ENCODE measurements at places on chromosomes 1 and 21. TPM values are rescaled to one million over a fixed set of nuclear protein-coding genes. Genes with fewer than 3 reads are reported as not detected.

SYPL2 gene
- 4.5 TPM for total RNA-seq

PLA2G2C gene
- not detected for total RNA-seq

ZC3H11A gene
- 128 TPM for total RNA-seq

LEMD1 gene
- total RNA-seq = not detected

SFN gene
- 0.32 TPM for total RNA-seq

RORC gene
- under 0.01 TPM for total RNA-seq

CBR3 gene
- 12.1 TPM for total RNA-seq

GRCh38 chr1:188652678-188653077, 1823.9 kb downstream of the PLA2G4A start:
- peak; percentile 5 for DNase-seq

DNA sequence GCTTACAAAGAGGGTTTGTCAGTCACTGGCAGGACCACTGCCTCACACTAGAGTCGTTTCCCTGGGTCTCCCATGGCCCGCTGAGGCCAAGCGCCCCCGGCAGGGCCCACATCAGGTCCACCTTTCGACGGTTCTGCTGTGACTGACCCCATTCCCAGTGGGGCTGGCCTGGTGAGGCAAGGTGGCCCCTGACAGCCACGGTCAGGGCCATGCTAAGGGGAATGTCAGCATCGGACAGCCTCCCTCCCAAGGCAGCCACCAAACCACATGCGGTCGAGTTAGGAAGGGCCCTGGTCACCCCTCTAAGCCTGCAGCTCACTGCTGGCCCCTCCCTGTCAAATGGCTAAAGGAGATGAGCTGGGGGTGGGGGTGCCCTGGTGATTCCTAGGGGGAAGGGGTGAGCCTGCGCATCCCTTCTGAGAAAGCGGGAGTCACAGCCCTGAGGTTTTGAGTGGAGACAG, 2.9 kb upstream of the KIF17 start:
- DNase-seq = no peak

DNA sequence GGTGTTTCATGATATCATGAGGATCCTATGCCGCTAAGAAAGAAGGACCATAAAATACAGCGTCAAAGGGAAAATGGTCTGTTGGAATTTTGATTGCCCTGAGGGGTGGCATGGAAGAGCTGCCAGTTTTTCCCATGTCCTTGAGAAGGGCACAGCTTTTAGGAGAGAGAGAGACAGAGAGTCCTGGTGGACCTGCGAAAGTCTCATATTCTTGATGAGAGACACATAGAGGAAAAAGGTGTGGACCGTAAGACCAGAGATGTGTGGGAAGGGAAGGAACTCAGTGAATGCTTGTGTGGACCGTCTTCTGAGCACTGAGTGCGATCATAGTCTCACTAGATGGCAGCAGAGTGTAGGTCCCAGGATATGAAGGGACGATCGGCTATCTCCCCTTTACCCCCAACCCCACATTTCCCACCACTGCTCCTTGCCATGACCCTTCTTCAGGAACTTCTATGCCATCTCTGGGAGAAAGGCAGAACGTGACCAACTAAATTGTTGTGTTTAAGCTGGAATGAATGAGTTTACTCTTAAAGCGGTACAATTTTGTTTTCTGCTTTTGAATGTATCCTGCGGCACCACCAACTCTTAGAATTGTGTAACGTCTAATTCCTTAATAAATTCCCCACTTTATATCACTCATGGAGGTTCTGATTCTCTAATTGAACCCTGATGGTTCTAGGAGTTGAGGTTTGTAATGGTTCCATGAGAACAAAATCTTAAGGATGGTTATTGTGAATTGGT, 117.7 kb downstream of the CTH start:
- peak; percentile 38 for DNase-seq

DNA sequence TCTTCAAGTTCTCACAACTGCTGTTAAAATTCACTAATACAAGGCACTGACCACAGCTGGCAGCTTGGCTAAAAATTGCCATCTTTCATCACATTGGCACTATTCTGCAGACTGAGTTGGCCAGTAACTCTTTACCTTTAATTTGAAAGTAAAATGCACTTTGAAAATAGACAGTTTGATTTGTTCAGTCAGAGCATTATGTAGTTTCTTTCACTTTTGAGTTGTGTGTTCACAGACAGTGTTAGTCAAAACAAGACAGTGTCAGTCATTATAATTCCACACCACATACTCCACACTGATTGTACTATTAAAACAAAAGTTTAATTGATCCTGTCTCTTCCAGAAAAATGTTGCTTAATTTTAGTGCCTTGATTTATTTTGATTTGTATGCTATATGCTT, 160.7 kb downstream of the SDCCAG8 start:
- no peak for DNase-seq

DNA sequence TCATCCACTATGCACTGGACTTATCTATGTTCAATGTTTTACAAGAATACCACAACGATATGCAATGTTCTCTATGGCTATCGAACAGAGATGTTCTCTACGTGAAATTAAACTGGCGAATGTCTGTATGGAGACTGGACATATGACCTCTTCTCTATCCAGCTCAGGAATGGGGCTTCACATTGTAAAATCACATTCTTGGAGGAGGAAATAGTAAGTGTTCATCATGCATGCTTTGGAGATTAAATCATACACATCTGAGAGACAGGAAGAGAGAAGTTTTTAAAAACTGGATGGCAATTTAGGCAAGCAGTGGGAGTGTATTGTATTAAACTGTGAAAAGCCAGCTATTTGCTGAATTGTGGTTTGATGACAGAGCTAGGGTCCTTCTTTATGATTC, 47.9 kb upstream of the RGL1 start:
- DNase-seq = peak; percentile 69

GRCh38 chr1:74729741-74730478, 2.9 kb downstream of the CRYZ start:
- DNase-seq = peak; percentile 68

DNA sequence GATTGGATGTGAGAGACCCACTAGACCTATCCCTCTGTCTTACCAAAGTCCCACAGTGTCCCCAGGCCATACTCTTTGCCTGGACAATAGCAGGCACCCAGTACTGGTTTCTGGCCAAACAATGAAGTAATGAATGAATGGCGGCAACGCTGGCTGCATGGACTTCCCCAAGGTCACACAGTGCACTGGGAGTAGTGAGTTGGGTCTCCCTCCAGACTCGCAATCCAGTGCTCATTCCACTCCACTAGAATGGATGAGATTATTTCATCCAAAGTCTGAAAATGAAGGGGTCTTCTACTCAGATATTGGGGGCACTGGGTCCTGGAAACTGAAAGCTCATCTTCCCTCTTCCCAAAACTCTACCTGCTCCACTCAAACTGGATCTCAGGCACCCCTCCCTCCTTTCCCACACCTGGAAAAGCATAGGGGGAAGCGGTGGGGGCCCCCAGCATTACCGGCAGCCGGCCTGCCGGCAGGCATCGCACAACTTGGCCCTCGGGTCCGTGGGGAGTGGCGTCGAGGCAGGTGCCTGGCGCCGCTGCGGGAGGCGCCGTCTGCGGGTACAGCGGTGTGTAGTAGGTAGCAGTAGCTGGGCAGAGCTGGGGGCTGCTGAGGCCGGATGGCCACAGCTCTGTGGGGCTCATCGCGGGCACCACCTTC, 816 bp downstream of the E2F2 start:
- DNase-seq = no peak

- no peak for DNase-seq
These were observed 47.6 kb downstream of the GLIS1 start for GRCh38 chr1:53691326-53691725.

DNA sequence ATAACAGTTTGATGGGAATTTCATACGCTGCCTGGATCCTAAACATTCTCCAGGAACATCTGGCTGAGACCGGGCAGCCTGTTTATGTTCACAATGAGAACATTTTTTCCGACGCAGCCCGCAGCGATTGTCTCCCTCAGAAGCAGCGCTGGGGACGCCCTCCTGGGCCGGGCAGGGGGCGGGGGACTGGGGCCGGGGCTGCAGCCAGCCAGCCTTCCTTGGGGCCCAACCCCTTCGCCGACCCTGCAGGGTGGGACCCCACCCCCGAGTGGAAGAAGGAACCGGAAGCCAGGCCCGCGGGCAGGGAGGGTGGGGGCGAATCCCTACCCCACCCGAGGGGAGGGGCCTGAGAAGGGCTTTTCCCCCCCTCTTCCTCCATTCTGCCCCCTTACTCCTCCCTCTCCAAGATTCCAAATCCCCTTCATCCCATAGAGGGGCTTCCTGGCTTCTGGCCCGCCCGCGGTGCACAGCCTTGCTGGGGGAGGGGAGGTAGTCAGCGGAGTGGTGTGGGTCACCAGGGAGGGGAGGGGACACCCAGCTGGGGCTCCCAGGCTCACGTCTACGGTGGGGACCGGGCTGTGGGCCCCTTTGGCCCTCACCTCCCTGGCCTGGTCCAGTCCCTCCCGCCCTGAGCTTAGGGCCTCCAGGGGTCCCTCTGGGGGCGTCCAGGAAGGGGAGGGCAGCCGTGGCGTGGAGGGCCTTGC, 60.6 kb downstream of the WNT9A start:
- peak; percentile 69 for DNase-seq

GRCh38 chr1:67749844-67750690, 65.1 kb downstream of the GADD45A start:
- DNase-seq = peak; percentile 86

GRCh38 chr1:114510274-114511031, 550 bp downstream of the TRIM33 start:
- peak; percentile 29 for DNase-seq

DNA sequence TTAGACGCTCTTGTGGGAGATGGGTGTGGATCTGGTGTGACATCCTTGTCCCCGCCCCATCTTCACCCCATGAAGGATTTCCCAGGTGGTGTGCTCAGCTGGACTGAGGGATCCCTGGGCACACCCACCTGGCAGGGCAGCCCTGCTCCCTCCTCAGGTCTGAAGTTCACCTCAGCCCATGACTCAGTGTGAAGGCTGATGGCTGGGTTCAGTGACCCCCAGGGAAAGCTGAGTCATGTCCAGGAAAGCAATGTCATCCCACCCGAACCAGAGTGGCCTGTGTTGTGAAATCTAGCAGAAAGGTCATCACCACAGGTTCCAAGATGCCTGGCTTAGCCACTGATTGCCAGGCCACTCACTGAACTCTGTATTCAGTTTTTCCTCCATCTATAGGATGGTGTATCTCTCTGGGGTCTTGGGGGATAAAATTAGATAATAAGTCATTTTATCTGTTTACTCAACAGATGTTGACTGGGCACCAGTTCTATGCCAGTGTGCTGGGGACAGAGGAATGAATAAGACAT, 97.7 kb upstream of the JUN start:
- DNase-seq = peak; percentile 76

DNA sequence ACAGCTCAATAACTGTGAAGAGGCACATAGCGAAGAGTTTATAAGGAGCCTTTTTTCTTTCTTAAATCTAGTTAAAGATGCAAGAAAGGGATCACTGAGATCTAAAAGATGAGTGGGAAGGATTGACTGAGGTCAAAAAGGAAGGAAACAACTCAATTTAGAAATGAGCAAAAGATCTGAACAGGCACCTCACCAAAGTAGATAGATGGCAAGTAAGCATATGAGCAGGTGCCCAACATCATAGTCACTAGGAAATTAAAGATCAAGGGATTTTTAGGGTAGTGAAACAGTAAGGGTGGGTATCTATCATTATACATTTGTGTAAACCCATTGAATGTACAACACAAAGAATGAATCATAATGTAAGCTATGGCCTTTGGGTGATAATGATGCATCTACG, 44.6 kb upstream of the CSF1 start:
- no peak for DNase-seq

DNA sequence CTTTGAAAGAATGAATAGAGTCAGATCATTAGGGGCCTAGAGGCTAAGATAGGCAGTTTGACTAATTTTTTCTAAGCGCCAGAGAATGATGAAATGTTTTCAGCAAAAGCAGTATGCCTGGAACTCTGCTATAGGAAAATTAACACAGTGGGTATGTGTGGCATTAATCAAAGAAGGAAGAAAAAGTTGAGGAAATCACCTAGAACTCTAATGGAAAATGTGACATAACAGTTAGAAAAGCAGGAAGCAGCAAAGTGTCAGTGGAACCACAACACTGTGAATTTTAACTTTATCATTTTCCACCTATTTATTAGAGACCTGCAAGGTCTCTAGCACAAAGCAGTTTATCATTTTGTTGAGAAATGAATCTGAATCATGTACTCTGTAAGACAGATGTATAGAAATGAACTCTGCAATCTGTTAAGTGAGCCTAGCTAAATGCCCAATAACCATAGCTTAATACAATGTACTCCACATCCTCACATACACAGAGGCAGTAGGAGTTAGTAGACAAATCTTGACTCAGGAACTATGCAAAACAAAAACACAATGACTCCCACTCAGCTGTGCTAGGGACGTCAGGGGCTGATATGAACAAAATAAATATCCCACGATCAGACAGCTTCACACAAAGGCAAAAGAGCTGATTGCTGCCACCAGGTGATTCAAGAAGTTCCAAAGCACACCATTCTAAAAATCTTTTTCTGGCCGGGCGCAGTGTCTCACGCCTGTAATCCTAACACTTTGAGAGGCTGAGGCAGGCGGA, 500.7 kb upstream of the NFIA start:
- peak; percentile 48 for DNase-seq

DNA sequence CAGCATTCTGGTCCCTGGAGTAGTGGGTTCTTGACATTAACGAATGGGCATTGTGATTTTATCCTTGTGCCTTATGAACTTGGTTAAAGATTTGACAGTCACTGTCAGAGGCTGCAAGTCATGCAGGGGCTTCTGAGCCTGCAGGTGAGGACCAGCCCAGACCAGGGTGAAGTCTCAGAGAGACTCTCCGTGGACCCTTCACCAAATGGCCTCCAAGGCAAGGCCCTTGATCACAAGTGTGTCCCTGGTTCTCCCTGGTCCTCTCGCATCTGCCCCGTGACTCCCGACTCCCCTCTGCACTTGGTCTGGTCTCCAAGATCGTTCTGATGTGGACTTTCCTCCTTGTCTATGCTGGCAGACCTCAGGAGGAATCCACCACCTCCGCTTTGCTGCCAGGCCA, 476.5 kb upstream of the VAMP3 start:
- DNase-seq = no peak

- peak; percentile 92 for DNase-seq
These were observed 68.6 kb upstream of the ERRFI1 start for GRCh38 chr1:8094481-8095241.

DNA sequence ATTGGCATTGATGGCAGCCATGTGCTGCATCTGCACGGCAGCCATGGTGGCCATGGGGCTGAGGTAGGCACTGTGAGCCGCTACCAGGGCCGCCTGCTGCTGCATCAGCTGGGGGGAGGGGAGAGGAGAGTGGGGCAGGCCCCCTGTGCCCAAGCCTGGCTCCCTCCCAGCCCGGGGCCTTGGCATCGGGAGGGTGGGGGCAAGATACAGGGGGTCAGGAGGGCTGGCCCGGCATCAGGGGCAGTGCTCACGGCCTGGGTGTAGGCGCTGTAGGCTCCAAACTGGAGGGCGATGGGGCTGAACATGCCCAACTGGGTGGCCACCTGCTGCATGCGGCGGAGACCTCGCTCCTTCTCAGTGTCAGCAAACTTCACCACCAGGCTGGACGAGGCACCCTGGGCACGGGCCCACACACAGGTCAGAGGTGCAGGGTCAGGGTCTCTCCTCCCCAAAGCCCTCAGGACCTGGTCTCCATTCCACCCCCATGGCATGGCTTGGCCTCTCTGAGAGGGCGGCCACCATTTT, 9.0 kb downstream of the CELF3 start:
- no peak for DNase-seq

GRCh38 chr1:36024847-36025246, 59.0 kb upstream of the TEKT2 start:
- DNase-seq = no peak
